ENCODE measurements at places on chromosomes 7 and 10. TPM values are rescaled to one million over a fixed set of nuclear protein-coding genes. Genes with fewer than 3 reads are reported as not detected.

- DNase-seq, result no peak
These were observed 30.1 kb upstream of the KCNMA1 start for GRCh38 chr10:77667426-77668324.

DNA sequence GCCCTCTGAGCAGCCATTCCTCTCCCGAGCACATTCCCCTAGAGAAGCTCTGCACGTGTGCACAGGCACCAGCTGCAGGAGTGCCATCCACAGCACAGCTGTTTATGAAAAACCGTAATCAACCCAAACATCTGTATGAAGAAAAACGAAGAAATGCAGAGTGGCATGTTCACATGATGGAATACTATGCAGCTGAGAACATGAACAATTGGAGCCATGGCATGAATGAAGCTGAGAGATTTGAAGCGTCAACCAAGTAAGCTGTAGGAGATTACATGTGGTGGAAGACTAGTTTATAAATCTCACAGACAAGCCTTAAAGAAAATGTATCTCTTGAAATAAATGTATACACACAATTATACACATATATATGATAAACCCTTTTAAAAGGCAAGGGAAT, 176.5 kb downstream of the EBF3 start:
- no peak for DNase-seq

GRCh38 chr7:17719998-17720397, 220.3 kb downstream of the SNX13 start:
- DNase-seq, result no peak

- DNase-seq, result no peak
These were observed 96.3 kb upstream of the NEBL start for GRCh38 chr10:20993389-20993788.

GRCh38 chr7:137097111-137097510, 228.7 kb downstream of the CHRM2 start:
- no peak for DNase-seq

- no peak for DNase-seq
These were observed 12.1 kb upstream of the ZC3HAV1L start for GRCh38 chr7:139047970-139048369.

- DNase-seq, result no peak
These were observed 134.1 kb downstream of the TEX36 start for GRCh38 chr10:125548878-125549277.

Gene EPO
- not detected for total RNA-seq

Gene HOXA3
- total RNA-seq, result 15.0 TPM

Gene LIPJ
- total RNA-seq, result not detected

Gene GIMAP6
- 6.4 TPM for total RNA-seq

Gene GSTO1
- total RNA-seq, result 66.2 TPM

All from transverse colon (tissue), 4 donors.